Stimulated activated CD4-positive, alpha-beta T cell treated with anti-CD3 and anti-CD28 coated beads, Interleukin-1b, Interleukin-23, amount 100 ng/mL, for 4 hours (primary cell): ENCODE measurements at places on chromosomes 2 and 18.

DNA sequence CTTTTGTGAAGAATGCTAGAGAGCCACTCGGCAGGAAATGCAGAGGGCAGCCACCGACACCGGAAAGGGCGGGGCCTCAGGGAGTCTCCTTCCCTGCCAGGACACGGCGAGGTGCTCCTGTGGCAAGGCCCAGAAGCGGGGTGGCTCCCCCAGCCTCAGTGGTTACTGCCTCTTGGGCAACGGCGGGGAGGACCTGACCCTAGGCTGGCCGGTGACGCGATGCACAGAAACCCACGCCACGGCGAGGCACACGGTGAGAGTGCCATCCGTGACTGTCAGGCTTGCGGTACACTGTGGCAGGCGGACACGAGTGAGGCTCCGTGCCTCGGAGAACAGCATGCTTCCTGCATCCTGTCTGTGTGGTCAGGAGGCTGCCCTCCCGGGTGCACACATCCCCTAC, 47.8 kb downstream of the ZAP70 start:
- DNase-seq = no peak

DNA sequence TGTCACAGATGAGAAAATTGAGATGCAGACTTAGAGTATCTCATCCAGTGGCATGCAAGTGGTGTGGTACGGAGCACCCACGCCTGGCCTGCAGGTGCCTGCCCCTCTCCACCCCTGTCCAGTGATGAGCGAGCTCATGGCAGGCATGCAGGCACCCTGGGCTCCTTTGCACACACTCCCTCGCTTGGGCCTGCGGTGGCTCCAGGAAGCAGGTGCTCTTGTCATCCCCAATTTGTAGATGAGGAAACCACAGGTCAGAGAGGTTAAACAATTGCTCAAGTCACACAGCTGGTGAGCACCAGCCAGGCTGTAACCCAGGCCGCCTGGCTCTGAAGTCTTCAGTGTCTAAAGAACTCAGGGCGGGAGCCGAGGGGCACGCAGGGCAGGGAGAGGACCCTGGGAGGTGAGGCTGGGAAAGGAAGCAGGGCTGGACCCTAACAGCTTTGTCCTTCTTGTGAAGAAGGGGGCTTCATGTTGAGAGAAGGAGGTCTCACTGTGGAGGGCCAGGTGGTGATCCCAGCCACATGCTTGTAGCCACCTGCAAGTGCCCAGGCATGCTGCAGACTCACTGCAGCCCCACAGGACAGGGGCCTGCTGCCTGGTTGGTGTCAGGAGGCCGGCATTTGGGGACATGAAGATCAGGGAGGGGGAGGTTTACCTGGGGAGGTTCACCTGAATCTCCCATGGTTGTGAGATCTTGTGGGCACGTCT, 166.2 kb downstream of the SH3RF3 start:
- DNase-seq = no peak

GRCh38 chr2:25123682-25124081, 44.7 kb downstream of the POMC start:
- no peak for DNase-seq

DNA sequence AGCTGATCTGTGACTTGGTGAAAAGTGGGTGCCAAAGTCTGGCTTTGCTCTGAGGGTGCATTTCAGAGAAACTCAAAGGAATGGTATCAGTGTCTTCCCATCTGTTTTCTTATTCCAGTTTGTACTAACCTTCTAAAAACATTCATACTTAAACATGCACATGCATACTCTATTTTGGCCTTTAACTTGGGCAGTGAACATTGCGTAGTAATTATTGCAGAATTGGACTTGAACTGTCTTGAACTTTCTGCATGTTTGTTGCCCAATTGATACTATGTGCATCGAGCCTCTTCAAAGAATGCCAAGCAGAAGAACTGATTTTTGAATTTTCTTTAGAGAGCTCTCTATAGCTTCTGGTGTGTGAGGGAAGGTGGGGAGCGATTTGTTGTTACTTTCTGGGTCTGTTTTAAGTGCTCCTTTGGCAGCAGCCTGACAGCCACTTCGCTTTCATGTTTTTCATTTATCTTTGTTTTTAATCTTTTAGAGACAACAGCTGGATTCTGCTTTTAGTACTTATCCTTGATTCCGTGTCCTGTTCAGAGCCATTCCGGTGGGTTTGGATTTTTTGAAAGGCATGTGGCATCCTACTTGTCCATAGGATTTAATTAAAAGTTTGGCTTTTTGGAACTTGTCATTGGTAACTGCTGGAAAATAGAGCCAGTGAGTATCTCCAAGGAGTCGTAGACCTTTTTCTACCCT, 159.2 kb downstream of the RAPGEF4 start:
- DNase-seq = no peak

GRCh38 chr2:222433332-222434173, 9.2 kb downstream of the SGPP2 start:
- no peak for DNase-seq

- DNase-seq = no peak
These were observed 38.2 kb downstream of the SLC66A2 start for GRCh38 chr18:79912994-79913831.

GRCh38 chr18:35580701-35581539, 620 bp upstream of the GALNT1 start:
- peak; percentile 49 for DNase-seq

DNA sequence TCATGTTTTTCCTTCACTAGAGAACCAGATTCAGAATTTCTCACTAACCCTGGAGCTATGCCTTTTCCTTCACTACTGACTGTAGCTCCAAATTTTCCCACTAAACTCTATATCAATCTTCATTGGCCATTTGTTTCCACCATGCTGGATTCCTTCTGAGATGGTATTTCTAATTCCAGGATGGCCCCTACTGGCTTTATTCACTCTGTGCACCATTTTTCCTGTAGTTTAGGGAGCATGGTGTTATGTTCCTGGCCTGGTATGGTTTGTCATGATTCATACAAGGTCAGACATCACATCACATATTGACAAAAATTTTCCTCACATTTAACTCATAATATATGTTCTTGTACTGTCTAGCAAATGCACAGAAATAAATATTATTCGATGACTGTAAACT, 229.2 kb upstream of the TFPI start:
- DNase-seq = no peak

DNA sequence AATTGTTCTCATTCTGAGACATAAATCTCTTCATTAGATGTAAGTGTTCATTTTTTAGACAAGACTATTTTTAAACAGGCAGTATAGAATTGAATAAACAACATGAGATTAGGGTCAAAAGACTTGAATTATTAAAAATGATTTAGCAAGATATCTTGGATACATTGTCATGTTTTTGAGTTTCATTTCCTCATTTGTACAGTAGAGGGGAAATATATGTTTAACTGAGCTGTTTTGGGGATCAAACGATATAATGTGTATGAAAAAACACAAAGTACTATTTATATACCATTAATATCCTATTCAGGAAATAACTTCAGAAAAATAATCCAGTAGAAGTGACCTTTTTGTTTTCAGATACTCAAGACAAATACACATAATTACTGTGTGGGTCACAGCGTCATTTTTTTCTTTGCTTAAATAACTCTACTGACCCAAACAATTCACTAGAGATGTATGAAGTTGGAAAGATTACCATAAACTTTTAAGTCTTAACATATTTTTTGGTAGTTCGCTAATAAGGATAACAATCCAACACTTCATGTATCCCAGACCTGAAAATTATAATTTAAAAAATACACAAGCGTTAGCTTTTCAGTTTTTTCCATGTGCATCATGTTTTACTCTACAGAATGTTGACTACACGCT, 896 bp upstream of the ASXL3 start:
- DNase-seq = no peak

GRCh38 chr2:139296672-139297209, 516.6 kb upstream of the NXPH2 start:
- DNase-seq = no peak

DNA sequence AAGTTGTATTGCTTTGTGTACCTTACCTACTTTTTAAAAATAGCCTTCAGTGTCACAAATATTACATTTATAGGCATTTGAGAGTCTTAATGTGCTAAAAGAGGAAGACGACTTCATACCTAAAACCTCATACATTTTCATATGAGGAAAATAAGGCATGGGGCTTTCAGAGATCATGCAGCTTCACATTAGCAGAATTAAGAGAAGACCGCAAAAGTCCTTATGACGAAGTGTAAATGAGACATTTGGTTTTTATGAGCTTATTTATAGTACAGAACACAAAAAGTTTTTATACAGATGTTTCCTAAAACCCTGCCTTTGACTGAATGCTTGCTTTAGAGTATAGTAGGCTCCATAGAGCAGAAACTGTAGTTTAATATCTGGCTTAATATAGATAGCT, 10.1 kb upstream of the CCDC138 start:
- DNase-seq = no peak

DNA sequence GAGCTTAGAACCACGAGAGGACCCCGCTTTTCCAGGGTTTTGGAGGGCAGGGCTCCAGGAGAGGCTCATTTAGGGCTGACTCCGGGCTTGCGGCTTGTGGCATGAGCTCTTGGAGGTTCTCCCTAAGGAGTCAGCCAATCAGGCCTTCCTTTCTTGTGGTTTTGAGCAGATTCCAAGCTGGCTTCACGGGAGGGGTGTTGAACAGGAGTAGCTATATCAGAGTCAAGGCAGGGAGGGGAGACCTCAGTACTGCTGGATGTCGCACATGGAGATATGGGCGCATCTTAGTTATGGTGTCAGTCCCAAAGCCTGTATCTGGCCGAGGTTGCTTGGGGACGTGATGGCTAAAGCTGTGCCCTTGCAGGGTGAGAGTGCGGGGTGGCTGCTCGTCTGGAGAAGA, 98.6 kb downstream of the AGAP1 start:
- DNase-seq = no peak

DNA sequence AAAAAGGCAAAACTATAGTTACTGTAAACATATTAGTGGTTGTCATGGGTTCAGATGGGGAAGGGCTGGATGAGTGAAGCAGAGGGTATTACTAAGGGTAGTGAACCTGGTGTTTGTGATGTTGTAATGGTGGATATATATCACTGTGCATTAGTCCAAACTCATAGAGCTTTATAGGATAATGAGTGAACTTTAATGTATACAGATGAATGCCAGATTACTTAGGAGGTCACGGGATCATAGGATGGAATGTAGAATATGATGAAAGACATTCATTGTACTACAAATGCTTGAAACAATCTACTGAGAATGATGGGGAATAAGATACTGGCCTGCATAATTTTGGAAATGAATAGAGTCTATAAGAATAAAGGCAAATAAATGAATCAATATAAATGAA, 226.7 kb upstream of the ZNF804A start:
- no peak for DNase-seq

DNA sequence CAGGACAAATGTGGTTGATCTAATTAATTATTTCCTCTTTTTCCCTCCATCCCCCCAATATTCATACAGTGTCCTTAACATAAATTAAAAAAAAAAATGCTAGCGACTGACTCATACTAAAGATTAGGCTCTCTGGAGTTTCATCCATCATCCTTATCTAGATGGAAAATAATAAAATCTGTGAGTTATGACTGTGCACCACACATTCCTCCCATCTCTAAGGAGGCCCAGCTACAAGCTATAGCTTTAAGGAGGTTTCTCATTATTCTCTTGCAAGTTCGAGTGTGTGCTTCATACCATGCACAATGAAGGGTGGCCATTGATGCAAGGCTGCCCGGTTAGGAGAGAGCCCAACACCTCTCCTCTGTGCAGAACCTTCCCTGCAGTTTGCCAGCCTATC, 77.3 kb downstream of the XDH start:
- DNase-seq = no peak

DNA sequence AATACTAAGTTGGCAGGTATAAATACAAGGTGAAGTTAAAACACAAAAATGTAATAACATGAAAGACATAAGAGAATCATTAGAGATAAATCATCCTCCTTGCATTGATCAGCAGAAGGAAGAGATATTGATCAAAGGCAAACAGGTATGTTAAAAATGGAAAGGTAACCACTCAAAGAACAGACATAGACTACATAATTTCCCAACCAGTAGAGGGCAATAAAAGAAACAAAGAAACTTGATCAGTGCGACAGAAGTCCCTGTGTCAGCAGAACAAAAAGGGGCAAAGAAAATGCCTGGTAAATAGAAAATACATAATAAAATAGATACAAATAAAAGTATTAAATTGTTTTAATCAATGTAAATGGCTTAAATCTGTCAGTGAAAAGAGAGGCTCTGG, 53.6 kb downstream of the FAM228A start:
- no peak for DNase-seq

GRCh38 chr2:121650315-121650930, 1.2 kb upstream of the CLASP1 start:
- no peak for DNase-seq

DNA sequence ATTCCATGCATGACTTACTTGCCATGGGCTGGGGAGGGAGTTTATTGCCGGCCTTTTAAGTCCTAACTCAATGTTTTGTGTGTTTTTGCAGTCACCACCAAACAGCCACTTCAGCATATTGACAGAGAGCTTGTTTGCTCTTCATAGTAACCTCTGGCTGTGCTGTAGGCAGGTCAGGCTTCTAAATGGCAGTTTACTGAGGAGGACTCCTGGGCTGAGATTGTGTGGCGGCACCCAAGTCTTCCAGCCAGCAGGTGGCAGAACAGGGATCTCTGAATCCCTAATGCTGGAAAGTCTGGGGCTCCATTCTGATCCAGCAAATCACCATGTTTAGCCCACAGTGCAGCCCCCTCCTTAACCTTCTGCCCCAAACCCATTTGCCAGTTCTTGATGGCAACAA, 121.2 kb downstream of the CAPN13 start:
- no peak for DNase-seq

- no peak for DNase-seq
These were observed 35.6 kb upstream of the SYT4 start for GRCh38 chr18:43312891-43313290.

- DNase-seq = no peak
These were observed 56.2 kb downstream of the HNMT start for GRCh38 chr2:138020432-138020831.

DNA sequence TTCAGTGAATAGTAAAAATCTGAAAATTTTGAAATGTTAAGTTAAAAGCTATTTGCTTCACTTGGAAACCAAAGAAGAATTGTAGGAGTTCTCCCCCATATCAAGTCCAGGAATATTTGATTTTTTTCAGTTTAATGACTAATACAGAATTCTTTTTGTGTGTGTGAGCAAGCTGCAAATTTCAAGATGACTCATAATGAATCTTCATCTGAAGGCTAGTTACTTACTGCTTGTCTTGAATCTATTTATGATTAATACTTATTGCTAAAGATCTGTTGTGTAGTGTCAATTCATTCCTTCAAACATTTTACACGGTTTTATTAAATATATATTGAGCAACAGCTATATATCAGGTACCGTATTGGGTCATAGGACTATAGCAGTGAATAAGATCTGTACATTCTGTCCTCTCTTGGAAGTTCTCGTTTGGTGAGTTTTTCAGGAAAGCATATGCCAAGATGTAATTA, 47.8 kb upstream of the CAVIN2 start:
- DNase-seq = no peak

DNA sequence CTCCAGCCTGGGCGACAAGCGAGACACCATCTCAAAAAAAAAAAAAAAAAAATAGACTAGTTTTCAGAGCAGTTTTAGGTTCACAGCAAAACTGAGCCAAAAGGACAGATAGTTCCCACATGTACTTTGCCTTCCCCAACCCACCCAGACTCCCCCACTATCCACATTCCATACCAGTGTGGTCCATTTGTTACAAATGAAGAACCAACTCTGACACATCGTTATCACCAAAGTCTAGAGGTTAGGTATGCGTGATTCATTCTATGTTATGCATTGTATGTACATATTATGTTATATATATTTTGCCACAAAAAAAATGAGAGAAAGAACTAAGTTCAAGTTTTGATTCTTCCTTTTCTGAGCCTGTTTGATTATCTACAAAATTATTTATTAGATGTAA, 3.5 kb downstream of the DUSP11 start:
- no peak for DNase-seq
